ENCODE measurements at places on chromosomes 3 and 15. TPM values are rescaled to one million over a fixed set of nuclear protein-coding genes. Genes with fewer than 3 reads are reported as not detected.

Gene GOLGA8S
- total RNA-seq: 0.33 TPM

Gene AGBL1
- not detected for total RNA-seq

- no peaks in the 10 kb centered on the region for H3K27me3 ChIP-seq
- no peaks in the 10 kb centered on the region for H3K36me3 ChIP-seq
- no peaks in the 10 kb centered on the region for H3K4me1 ChIP-seq
- H3K4me3 ChIP-seq: no peak overlapping the region
- no peak for DNase-seq
- no peak overlapping the region for H3K27ac ChIP-seq
Measured at GRCh38 chr3:110646496-110646895, 425.1 kb upstream of the NECTIN3 start.

DNA sequence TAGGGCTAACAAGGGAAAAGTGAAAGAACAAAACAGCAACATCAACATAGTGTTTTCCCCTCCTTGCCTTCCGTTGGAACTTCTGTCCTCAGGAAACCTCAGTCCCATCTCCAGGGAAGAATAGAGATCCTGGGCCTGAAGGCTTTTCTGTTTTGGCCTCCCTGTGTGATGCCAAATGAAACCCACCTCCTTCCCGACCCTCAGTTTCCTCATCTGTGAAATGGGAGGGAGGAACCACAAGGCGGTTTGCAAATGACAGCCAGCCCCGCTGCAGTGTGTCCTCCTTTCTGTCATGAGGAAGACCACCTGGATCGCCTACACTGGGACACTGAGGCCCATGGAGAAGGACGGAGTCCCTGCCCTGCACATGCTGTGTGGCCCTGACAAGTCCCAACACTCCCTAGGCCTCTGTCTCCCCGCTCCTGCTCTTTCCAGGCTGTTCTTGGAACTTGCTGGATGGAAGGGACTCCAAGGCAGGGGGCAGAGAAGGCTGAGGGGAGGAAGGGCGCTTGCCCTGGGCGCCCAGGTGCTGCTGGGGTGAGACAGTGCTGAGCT lies 28.5 kb upstream of the FBLN2 start:
- H3K27me3 ChIP-seq: no peaks in the 10 kb centered on the region
- no peak overlapping the region for H3K27ac ChIP-seq
- H3K4me3 ChIP-seq: no peak overlapping the region
- H3K36me3 ChIP-seq: no peaks in the 10 kb centered on the region
- no peak for DNase-seq

GRCh38 chr3:100419406-100419805 lies 18.1 kb downstream of the LNP1 start:
- no peaks in the 10 kb centered on the region for H3K4me1 ChIP-seq
- no peak for DNase-seq
- H3K27ac ChIP-seq: no peak overlapping the region
- no peaks in the 10 kb centered on the region for H3K36me3 ChIP-seq
- no peaks in the 10 kb centered on the region for H3K27me3 ChIP-seq
- H3K4me3 ChIP-seq: no peak overlapping the region

DNA sequence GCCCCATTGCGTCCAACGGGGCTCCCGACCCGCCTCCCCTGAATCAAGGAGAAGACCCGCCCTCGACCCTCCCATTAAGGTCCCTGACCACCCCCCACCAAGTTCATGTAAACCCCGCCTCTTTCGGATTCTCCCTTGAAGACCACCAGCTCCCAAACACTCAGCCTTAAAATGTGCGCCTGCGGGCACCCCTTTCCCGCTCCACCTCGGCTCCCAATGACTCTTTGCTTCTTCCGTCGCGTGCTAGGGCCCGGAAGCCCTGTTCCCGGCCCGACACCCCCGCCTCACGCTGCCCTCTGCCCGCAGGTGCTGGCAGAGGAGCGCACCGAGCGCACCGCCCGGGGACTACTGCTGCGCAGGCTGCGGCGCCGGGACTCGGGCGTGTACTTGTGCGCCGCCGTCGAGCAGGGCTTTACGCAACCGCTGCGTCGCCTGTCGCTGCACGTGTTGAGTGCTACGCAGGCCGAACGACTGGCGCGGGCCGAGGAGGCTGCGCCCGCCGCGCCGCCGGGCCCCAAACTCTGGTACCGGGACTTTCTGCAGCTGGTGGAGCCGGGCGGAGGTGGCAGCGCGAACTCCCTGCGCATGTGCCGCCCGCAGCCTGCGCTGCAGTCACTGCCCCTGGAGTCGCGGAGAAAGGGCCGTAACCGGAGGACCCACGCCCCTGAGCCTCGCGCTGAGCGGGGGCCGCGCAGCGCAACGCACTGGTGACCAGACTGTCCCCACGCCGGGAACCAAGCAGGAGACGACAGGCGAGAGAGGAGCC lies 2.7 kb upstream of the LSMEM2 start:
- H3K27ac ChIP-seq: no peak overlapping the region
- no peaks in the 10 kb centered on the region for H3K27me3 ChIP-seq
- H3K36me3 ChIP-seq: no peaks in the 10 kb centered on the region
- no peak for DNase-seq
- H3K4me3 ChIP-seq: no peak overlapping the region
- H3K4me1 ChIP-seq: peaks cover 53% of the 10 kb centered on the region

DNA sequence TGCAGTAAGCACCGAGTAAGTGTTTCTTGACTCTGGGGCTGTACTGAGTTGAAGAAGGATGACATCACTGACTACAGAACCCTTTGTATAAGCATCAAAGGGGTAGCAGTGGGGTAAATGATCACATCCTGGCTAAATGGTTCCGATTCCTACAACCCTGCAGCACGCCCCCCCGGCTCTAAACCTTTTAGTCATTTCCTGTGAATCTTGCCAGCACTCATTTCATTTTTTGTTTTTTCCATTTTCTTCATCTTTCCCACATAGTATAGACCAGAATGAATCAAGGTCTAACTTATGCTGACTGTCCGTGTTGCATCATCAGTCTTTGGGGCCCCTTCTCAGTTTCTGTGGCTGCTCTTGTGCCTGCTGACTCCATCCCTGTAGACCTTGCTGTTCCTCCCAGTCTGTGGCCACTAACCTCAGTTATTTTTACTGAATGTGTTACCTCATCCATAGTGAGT lies 383.1 kb upstream of the TPRG1 start:
- no peak overlapping the region for H3K27ac ChIP-seq
- no peaks in the 10 kb centered on the region for H3K4me1 ChIP-seq
- no peaks in the 10 kb centered on the region for H3K27me3 ChIP-seq
- H3K4me3 ChIP-seq: no peak overlapping the region
- no peaks in the 10 kb centered on the region for H3K36me3 ChIP-seq
- DNase-seq: no peak
